Inflammatory macrophage treated with lipopolysaccharide for 1 hour (primary cell): ENCODE measurements at places on chromosomes 4 and X.

- DNase-seq, result no peak
Measured at GRCh38 chr4:182354867-182355266, 111.7 kb downstream of the TENM3 start.

DNA sequence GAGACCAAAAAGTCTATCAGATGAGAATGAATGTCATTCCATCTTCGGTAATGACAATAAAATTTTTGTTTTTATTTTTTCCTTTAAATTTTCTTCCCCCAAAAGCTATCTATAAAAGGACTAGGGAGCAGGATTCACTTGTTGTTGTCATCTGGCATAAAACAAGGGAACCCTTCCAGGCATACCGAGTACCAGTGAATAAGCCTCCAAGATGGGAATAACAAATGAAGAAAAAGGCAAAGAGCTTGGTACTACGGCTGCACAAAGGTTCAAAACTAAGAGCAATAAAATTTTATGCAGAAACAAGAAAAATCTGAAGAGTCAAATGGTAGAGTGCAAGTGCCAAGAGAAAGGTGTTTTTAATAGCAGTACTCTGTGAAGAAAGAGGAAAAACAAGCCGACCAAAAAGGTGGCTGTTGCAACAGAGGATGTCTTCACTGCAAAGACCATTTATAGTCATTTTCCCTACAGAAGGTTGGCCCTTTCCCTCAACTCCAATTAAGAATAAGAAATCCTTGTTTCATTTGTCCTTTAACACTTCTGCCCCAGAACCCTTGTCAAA, 25.8 kb downstream of the PPP3CA start:
- DNase-seq, result no peak

DNA sequence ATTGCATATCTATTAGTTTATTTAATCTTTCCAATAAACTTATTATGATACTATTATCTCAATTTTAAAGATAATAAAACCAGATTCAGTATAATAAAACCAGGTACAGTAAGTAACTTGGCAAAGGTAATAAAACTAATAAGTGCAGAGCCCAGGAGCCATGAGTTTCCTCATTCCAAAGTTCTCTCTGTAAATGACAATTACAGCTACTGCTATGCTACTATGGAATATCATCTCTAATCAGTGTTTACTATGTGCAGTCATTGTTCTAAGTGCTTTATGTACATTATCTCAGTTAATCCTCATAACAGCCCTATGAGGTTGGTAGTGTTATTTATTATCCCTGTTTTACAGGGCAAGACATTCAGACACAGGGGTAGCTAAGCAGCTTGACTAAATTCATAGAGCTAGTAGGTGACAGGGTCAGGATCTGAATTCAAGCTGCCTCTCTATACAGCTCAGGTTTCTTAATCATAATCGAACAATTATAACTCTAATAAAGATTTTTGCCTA, 285.0 kb upstream of the PITX2 start:
- no peak for DNase-seq

GRCh38 chrX:2765549-2765830, 13.7 kb downstream of the XG start:
- no peak for DNase-seq

- DNase-seq, result peak; percentile 66
Measured at GRCh38 chr4:140071806-140072205, 82.2 kb downstream of the MAML3 start.

- no peak for DNase-seq
Measured at GRCh38 chr4:26326791-26327190, 6.0 kb downstream of the RBPJ start.

GRCh38 chr4:134632056-134632455, 430.5 kb upstream of the PABPC4L start:
- DNase-seq, result no peak

- peak; percentile 83 for DNase-seq
Measured at GRCh38 chr4:25163196-25163595, 2.9 kb upstream of the SEPSECS start.

GRCh38 chr4:110310795-110311194, 112.4 kb upstream of the ELOVL6 start:
- peak; percentile 37 for DNase-seq

- DNase-seq, result peak; percentile 95
Measured at GRCh38 chr4:705278-706082, at the start of gene PCGF3. PCGF3 (plus strand) TSS chr4:705832; CDS start chr4:733681, 27,849 bp downstream.

DNA sequence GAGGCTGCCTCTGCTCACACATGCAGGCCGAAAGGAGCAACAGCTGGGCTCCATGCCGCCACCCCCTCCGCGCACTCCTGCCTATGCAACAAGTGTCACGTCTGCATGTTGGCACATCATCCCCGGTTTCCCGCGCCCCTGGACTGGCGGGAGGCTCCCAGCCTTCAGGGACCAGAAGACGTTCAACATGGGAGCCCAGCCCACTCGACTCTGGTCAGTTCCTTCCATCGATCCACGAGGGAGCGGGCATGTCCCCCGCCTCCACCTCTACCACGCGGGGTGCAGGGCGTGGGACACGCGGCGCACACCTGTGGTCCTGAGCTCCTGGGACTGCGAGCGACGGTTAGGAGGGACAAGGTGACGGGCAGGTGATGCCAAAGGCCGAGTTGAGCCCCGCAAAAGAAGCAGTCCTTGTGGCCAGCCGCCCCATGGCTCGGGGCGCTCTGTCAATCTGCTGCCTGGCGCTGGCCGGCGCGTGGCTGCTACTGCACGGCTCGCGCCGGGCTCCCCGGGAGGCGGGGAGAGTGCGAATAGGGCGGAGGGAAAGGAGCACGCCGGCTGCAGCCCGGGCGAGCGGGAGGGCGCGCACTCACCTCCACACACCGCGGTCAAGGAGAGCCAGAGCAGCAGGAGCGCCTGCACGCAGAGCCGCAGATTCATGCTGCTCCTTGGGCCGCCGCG, 645 bp downstream of the APLN start:
- DNase-seq, result no peak

DNA sequence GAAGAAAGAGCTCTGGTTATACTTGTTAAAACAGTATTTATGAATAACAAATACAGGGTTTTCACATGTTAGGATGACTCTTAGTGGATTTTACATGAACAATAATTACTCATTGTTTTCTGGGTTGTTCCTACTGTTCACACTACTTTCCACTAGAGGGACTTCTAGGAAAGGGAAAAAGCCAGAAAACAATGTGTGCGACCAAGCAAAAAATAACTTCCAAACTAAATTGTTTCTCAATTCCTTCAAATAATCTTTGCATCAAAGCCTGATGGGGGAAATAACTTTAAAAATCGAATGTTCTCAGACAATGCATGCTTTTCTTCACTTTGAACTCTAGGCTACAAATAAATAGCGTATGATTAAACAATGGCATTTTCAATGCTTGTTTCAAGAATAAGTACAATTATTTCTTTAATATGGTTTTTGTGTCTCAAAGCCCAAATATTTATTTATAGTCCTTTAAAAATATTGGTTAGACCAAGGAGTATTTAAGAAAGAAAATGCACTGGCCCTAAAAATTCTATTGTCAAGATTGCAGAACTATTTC, 72.1 kb upstream of the ETNPPL start:
- DNase-seq, result peak; percentile 4

- peak; percentile 78 for DNase-seq
Measured at GRCh38 chr4:70734168-70734954, 12.6 kb downstream of the RUFY3 start.

- no peak for DNase-seq
Measured at GRCh38 chrX:11499076-11500044, 166.4 kb downstream of the ARHGAP6 start.

GRCh38 chrX:116321711-116322110, 114.7 kb upstream of the SLC6A14 start:
- DNase-seq, result no peak

GRCh38 chr4:35824231-35824630, 420.1 kb downstream of the ARAP2 start:
- no peak for DNase-seq

DNA sequence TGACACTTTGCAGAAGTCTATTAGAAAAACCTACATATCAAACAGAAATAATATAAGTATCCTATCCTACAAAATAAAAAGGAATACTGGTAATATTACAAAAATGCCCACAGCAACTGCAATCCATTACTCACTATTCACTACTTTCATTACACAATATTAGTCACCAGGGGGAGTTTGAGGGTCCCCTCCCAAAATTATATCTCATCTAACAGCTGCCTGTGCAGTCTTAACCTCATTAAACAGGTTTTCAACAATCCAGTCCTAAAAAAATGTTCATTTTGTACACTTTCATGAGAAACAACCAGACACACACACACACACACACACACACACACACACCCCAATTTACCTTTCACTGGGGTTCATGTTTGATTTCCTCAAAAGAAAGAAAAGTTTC, 2.9 kb downstream of the CLOCK start:
- DNase-seq, result no peak

GRCh38 chr4:162461952-162462351, 298.2 kb upstream of the FSTL5 start:
- no peak for DNase-seq

- no peak for DNase-seq
Measured at GRCh38 chr4:173448608-173449379, 49.9 kb upstream of the SCRG1 start.

DNA sequence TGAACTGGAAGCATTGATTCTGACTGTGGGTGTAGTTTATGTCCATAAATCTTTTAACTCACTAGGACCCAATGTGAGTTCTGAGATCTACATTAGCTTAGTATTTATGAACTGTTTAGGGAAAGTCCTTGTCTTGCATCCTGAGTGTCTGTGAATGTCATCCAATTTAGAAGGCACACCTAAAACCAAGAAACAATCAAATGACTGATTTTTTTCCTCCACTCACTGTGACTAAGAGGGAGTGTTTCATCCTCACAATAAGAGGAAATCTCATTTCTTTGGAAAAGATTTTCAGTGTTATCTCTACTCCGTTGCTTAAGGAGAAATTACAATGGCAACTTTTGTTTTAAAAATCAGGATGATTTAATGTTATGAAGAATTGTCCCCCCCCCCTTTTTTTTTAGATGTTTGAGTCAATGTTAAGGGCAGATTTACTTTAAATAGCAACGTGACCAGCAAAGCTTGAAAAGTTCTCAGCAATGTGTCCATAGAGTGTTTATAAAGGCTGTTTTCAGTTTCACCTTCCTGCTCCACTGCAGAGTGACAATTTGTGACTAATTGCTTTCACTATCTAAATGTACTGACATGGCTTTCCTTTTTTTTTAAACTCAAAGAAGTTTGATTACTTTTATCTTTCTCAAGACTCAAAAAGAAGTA, 173.0 kb downstream of the SPCS3 start:
- no peak for DNase-seq

DNA sequence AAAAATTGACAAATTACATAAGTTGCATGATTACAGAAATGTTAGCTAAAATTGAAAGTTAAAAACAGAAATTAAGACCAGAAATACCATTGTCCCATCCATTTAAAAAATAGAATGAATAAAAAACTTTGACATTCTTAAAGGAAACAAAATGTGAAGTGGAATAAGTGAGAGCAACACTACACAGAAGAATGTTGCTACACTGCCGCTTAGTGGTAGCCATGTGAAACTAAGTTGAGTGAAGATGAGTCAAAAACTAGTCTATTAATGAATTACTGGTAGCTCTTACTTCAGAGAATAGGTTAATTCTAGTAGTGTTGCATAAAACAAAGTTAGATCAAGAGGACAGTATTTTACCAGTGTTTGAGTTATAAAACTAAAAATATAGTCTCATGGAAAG, 571.0 kb upstream of the KLHL4 start:
- peak; percentile 0 for DNase-seq

DNA sequence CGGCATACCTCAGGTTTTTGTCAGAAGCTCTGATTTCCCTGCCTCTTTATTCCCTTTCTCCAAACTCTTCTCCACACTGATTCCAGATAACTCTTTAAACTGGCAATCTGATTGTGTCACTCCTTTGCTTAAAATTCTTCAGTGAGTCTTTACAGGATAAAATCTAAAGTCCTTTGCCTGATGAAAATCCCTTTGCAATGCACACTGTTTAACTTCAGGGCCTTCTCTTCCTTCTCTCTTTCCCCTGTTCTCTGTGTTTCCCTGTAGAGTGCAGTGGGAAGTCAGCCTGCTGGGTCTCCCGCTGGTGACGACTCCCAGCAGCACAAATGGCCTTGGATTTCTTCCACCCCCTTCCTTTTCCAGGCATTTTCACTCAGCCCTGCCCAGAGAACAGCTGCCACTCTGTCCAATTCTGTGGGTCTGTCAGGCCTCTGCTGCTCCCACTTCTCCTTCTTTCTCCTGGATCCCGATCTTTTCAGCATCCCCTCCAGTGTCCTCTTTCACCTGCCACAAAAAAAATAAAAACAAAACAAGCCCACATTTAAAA, 189.9 kb upstream of the NWD2 start:
- DNase-seq, result no peak

- no peak for DNase-seq
Measured at GRCh38 chrX:41276661-41277506, 57.1 kb upstream of the DDX3X start.

GRCh38 chr4:184268584-184269160, 51.0 kb upstream of the ENPP6 start:
- DNase-seq, result no peak

GRCh38 chr4:150012851-150013360, 65.3 kb upstream of the DCLK2 start:
- DNase-seq, result no peak

DNA sequence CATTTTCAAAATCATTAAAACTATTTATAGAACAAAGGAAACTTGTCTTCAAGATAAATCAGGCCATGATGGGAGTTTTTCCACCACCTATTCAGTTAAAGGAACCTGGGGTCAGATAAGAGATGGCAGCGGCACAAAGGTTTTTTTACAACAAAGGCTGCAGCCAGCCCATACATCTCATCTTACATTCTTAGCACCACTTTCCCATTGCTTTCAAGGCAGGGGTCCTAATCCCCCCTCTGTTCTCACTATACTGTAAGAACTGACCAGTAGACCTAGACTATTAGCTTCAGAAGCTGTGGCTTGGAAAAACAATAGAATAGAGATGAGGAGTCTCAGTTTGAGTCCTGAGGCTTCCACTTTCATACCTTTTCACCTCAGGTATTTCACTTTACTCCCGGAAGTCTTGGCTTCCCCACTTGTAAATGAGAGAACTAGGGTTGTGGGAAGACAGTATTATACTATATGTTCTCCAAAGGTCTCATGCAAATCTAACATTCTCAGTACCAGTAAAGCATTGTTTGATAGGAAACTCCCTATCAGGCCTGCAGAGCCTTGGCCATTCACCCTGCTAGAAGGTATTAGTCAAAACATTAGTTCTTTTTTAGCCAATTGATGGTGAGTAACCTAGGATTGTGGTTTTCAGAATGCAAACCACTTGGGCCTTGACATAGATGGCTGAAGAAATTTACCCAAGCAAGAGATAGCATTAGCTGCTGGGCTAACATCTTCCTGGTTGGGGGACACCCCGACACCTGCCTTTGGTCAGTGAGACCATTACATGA, 182.9 kb upstream of the PBDC1 start:
- no peak for DNase-seq

DNA sequence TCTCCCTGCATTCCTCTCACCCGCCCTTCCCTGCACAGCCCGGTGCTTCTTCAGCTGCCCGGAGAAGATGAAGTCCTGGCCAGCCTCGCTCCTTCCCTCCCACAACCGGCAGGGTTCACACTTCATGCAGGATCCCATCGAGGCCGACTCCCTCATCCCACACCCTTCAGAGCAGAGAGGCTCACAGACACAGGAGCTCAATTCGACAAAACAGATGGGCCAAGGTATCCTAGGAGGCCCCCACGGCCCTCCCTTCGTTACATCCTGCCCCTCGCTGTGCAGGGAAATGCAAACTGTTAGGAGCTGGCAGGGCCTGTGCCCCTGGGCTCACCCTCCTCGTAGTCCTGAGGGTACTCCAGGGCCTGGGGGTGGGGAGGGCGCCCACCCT, 238.1 kb downstream of the DHRSX start:
- no peak for DNase-seq

- DNase-seq, result no peak
Measured at GRCh38 chrX:21529771-21530170, 128.4 kb downstream of the KLHL34 start.
